NB4 (cell line): ENCODE measurements at places on chromosomes 5 and 9.

DNA sequence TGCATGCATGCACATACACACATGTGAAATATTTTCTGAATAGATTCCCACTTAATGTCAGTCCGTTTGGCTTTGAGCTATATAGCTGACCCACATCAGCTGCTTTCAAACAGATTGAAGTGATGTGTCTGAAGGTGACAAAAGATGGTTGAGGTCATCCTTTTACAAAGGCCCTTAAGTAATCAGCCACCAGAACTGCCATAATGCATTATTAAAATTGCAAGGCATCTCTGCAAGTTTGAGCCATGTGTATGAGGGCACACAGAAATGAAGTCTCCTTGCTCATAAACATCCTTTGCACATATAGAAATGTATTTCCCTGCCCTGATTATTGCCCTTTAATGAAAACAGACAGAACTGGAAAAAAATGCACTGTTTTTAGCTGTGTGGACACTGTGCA, 1043.0 kb upstream of the C9orf72 start:
- no peak for DNase-seq

DNA sequence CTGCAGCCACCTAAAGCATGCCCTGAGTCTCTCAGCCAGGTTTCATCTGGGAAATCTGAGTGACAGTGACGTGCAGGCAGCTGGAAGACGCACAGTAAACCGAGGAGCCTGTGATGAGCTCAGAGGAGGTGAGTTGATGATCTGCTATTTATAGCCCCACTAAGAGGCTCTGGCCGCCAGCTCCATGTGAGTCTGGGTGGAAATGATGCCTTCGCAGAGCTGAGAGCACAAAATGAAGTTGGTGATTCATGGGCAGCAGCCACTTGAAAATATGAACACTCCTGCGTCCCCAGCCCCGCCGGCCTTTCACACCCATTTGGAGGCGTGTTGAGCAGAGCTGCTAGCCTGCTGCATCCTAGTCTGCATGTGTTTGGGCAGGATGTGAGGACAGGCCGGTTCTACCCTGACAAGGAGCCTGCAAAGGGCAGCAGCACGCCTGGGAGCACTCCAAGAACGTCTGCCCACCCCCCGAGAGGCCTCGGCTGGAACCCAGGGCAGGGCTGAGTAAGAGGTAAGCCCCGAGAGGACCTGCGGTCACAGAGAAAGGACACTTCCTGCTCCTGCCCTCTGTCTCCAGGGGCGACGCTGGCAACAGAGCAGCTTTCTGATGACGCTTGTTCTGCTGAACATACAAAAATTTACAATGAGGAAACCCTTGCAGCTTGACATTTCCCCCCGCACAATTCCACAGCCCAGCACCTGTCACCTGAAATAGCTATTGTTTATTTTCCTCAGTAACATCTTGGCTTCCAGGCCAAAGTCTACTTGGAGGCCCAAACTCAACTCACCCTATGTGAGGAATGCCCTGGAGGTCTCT, 25.1 kb upstream of the CDKN2AIPNL start:
- peak; percentile 87 for DNase-seq

GRCh38 chr5:181164076-181164952, 16.9 kb downstream of the OR2V2 start:
- DNase-seq: peak; percentile 55

GRCh38 chr5:132768485-132768868, 8.6 kb downstream of the SEPTIN8 start:
- no peak for DNase-seq

GRCh38 chr5:4212981-4213819, 617.6 kb downstream of the IRX1 start:
- no peak for DNase-seq

- no peak for DNase-seq
These were observed 51.2 kb upstream of the PALM2AKAP2 start for GRCh38 chr9:109728686-109729300.

DNA sequence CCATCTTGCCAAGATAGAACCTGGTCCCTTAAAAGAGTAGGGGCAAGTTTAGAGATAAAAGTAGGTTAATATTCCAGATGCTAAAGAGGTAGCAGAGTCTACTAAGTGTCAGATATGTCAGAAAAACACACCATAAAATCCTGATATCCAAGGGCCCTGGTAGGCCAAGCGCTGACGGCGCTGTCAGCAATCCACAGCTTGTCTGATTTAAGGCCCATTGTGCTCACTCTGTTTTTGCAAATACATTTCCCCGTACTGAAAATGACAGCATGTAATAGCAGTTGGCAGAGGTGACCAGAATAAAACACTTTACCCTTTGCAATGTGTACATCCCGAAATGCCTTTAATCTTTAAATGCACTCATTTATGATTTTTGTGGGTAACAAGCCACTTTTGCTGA, 9.9 kb upstream of the NUDT12 start:
- no peak for DNase-seq

GRCh38 chr9:16052146-16052545, 499.3 kb downstream of the CCDC171 start:
- no peak for DNase-seq

DNA sequence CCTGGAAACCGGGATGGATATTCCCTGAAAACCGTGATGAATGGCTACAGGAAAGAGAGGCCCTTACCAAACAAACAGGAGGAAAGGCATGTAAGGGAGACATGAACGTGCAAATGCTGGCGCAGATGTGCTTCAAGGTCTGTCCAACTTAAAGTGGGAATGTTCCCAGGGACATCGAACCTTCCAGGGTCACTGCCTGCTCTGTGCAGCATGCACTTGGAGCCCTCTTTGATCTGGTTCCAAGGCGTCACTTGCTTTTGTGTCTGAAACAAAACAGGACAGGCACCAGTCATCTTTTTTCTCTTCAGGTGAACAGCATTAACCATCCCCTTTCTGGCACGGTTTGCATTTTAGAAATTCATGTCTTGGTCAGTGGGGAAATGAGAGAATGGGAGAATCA, 479.4 kb downstream of the RASEF start:
- no peak for DNase-seq

DNA sequence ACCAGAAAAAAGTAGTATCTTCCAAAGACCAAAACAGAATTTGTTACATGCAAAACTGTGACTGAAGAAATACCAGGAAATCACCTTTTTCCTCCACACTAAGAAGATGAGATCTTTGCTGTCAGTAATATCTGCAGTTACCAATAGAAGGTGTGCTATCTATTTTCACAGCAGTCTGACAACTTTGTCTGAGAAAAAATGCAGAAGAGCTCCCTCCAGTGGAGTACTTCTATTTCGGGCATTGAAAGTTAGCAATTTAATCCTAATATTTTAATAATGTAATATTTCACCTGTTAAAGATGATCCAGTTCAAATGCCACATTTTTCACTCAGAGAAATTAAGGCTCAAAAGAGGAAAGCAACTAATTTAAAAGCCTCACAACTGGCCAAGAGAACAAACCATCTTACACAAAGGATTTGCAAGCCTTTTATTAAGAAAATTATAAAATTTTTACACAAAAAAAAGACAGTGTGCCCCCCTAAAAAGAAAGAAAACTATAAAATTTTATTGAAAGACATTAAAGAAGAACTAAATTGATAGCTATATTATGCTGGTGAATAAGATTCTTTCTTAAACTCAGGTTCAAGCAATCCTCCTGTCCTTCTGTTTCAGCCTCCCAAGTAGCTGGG, 50.6 kb downstream of the DEPDC1B start:
- peak; percentile 49 for DNase-seq

GRCh38 chr9:9938432-9938831, 674.4 kb downstream of the PTPRD start:
- no peak for DNase-seq

GRCh38 chr5:140345919-140346347, 470 bp downstream of the HBEGF start:
- peak; percentile 80 for DNase-seq

GRCh38 chr5:33631786-33632185, 191.0 kb downstream of the TARS1 start:
- DNase-seq: no peak

- no peak for DNase-seq
These were observed 1.5 kb downstream of the PAEP start for GRCh38 chr9:135563039-135563476.

- DNase-seq: no peak
These were observed 10.5 kb upstream of the GDNF start for GRCh38 chr5:37850226-37850865.

DNA sequence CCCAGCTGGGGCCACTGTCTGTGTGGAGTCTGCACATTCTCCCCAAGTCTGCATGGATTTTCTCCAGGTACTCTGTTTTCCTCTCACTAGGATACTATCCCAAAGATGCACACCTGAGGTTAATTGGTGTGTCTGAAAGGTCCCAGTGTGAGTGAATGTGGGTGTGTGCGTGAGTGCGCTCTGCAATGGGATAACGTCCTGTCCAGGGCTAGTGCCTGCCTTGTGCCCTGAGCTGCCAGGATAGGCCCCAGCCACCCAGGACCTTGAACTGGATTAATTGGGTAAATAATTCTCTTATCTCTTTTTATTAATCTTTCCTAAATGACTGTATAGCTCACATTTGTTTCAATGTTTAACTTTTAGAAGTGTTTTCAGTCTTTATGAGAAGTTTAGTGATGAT, 11.5 kb upstream of the PANK3 start:
- DNase-seq: no peak

DNA sequence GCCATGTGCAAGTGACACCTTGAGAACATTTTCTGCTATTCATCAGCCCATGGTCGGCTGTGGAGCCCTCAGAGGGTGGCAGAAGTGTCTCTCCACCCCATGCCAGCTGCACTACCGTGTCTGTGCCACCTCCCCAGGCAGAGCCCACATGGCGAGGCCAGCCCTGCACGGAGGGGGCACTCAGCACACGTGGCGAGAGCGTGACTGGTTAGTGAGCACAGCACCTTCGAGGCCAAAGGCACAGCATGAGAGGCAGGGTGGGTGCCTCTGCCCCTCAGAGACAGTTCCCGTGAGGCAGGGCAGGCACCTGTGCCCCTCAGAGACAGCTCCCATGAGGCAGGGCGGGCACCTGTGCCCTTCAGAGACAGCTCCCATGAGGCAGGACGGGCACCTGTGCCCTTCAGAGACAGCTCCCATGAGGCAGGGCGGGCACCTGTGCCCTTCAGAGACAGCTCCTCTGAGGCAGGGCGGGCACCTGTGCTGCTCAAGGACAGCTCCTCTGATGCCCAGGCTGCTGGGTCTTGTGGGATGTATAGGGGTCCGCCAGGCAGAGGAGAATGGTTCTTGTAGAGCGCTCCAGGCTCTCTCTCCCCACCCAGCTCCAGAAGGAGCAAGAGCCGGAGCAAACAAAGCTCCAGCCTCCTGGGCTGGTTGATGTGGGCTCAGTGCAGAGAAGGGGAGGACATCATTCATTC, 179.8 kb upstream of the PPP1R26 start:
- no peak for DNase-seq

DNA sequence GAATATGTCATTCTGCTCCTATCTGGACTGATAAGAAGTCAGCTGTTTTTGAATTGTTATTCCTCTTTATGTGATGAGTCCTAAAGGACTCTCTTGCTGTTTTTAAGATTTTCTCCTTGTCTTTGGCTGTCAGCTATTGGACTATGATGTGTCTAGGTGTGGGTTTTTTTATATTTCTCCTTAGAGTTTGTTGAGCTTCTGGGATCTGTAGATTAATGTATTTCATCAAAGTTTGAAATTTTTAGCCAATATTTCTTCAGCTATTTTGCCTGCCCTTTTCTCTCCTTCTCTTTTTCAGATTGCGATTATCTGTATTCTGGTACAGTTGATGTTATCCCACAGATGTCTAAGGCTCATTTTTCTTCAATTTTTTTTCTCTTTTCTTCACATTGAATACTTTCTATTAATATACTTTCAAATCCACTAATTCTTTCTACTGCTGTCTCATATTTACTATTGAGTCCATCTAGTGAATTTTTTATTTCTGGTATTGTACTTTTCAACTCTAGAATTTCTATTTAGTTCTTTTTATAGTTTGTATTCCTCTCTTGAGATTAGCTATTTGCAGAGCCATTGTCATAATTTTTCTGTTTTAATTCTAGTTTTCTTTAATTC, 31.1 kb downstream of the RPS23 start:
- no peak for DNase-seq

- no peak for DNase-seq
These were observed 17.9 kb downstream of the SLC25A25 start for GRCh38 chr9:128085943-128086342.

GRCh38 chr9:107793541-107793940, 304.0 kb upstream of the KLF4 start:
- peak; percentile 21 for DNase-seq
